NCI-H1417 treated with DMSO at 0.1 percent for 48 hours (cell line): ENCODE measurements at places on chromosomes 2 and 18.

DNA sequence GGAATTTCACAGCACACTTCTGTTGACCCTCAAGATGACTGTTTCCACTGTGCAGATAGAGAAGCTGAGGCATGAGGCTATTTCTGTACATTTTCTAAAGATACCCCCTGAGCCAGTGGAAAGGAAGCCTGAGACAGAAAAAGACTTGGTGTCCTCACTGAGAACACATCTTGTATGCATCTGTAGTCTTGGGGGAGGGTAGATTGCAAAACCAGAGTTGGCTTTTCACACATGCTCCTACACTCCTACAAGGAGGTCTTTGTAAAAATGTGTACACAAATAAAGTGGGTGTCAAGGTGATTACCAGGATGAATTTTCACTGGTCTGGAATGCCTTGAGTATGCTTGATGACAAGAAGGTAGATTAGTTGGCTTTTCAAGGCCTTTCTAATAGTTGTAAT, 98.0 kb downstream of the KCTD18 start:
- DNase-seq = no peak

- DNase-seq = no peak
Measured at GRCh38 chr18:8254654-8255053, 354.6 kb upstream of the RAB12 start.

GRCh38 chr18:23521271-23521670, 18.0 kb downstream of the RMC1 start:
- no peak for DNase-seq

GRCh38 chr18:7955175-7955574, 388.1 kb downstream of the PTPRM start:
- no peak for DNase-seq

DNA sequence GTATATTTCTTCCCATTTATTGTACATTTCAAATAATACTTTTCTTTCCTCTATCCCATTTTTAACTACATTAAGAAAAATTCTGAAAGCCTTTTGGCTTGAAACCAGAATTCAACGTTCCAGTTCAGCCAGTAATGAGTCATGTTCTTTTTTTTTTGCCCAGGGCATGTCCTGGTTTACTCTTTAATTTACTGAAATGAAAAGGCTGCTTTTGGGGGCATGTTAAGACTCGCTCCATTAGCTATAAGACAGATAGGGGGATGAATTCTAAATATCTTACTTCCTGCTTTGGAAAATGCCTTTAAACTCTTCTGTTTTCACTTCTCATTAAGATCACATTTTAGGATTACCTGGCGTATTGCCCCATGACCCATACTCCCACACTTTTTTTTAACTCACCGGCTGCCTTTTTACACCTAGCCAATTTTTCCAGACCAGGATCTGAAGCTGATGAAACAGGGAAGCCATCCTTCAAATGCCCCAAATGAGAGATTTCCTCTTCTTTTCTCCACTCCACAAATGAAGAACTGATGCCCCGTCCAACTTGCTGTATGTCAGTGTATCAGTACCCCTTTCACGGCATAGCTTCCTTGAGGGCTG, 585 bp downstream of the ABCA12 start:
- no peak for DNase-seq

DNA sequence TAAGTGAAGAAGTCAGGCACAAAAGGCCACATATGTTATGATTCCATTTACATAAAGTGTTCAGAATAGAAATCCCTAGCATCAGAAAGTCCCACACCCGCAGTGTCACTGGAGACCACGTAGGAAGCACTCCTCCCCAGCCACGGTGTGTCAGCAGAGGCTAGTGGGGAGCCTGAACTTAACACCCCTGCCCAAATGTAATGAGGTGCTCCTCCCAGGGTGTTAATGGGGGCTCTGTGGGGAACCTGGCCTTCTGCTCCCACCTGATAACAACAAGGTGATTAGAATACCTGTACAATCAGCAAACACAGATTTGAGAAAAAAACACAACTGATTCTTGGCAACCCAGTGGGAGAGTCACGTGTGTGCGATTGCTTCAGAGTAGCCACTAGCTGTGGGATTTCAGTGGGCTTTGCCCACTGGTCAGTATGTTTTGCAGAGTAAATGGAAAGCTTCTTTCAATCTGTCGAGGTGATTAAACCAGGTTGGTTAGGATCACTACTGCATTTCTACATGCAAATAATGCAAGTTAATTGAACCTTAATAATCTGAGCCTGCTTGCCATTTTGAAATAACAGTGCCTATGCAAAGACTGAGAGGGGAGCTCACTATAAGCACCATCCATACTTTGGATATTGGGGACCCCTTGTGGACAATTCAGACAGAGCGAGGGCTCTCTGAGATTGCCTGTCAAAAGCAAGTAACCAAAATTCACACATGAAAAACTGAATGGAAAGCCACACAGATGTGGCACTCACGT, 20.6 kb upstream of the ATRAID start:
- peak; percentile 20 for DNase-seq

DNA sequence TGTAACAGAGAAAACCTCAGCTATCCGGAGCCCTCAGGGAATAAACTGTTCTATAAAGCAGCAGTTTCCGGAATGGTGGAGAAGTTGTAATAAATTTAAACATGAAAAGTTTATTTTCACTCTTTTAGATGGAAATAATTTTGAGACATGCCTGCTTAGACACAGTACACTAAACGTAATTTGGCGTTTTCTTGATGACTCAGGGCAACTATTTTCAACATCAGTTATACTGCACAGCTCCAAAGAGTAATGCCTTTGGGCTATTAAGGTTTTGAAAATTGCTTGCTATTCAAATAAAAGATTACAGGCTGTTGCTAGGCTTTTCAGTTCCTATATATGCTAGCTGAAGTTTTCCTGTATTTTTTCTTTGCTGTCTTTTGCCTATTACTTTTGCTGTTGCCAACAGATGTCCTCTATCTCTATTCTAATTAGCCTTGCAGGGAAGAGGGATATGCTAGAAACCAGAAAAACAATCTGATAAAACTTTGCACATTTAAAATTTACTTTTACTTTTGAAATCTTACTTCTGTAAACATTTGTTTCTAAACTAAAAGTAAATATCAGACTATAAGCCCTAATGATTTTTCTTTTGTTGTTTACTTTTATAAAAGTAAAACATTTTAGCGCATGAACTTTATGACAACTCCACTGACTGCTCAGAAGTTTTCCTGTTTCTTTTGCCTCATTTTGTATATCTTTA, 113.4 kb upstream of the WDSUB1 start:
- no peak for DNase-seq

- DNase-seq = no peak
Measured at GRCh38 chr2:204027091-204027490, 90.5 kb downstream of the ICOS start.
